Stimulated activated CD8-positive, alpha-beta memory T cell treated with anti-CD3 and anti-CD28 coated beads, Interleukin-15, amount 100 ng/mL, for 4 hours (primary cell): ENCODE measurements at places on chromosomes 16 and 17.

GRCh38 chr16:90018652-90019542 lies at the start of gene DBNDD1:
Gene DBNDD1 (minus strand): TSS chr16:90019456. CDS start chr16:90019341, 115 bp downstream.
- DNase-seq = no peak

DNA sequence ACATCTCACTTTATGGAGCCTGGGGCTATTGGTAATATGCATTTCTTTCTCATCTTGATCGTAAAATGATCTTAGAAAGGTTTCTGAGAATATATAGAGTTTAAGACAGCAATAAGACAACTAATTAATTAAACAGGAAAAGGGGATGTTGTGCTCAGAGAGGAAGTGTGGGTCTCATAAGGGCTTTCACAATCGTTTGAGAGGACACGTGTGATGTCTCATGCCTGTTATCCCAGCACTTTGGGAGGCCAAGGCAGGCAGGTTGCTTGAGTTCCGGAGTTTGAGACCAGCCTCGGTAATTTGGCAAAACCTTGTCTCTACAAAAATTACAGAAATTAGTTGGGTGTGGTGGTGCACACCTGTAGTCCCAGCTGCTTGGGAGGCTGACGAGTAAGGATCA lies 295.6 kb downstream of the WWOX start:
- no peak for DNase-seq

DNA sequence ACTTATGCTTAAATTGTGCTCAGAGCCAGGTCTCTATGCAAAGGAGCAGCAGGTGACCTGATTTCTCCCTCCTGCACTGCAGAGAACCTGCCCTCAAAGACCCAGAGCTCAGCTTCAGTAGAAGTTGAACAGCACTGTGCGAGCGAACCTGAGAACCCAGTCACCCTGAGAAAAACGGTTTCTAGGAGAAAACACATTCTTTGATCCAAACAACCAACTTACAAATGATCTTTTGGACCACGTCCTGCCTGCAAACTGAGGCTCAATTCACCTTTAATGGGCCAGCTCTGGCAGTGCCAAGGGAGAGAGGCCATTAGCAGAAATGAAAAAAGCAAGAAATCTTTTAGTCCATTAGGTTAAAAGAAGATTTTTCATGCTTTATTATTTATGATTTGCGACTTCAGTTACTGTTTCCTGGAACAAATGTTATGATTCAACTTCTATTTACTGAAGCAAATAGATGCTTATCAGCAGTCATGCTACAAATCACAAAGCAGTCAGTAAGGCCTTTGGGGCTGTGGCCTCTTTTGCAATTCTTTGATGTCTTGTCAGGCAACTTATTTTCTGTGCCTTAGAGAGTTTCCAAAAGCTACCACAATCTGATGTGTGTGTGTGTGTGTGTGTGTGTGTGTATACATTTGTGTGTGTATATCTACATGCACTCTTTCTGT lies 65.7 kb upstream of the LRRC37A3 start:
- DNase-seq = no peak

DNA sequence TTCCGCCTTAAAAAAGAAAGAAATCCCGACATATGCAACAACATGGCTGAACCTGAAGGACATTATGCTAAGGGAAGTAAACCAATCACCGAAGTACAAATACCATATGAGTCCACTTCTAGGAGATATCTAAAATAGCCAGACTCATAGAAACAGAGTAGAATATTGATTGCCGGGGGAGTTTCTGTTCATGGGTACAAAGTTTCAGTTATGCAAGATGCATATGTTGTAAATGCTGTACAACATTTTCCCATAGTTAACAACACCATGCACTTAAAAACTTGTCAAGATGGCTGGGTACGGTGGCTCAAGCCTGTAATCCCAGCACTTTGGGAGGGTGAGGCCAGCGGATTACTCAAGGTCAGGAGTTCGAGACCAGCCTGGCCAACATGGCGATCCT lies 251.5 kb upstream of the EEF2KMT start:
- DNase-seq = no peak

DNA sequence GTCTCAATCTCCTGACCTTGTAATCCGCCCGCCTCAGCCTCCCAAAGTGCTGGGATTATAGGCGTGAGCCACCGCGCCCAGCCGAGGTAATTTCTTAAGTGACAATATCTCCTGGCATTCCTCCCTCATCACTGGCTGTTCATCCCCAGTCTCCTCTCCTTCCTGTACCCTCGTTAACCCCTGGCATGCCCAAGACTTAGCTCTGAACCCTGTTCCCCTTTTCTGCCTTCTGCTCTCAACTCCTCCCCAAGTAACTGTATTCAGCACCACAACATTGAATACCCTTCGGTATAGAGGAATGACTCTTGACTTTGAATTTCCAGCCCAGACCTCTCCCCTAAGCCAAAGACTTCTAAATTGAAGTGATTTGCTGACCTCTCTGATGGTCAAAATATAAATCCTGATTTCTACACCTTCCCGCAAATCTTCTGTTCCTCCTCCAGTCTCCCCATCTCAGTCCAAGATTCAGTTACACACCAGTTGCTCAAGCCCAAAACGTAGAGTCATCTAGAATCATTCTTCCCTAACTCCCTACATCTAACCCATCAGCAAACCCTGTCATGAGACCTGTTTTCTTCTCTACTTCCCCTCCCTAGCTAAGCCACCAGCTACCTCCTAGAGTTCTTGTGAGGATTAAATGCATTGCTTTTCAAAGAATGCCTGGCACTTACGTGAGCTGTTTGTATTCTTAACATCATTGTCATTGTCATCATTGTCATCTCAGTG lies 14.8 kb downstream of the PMP22 start:
- no peak for DNase-seq

GRCh38 chr17:80759377-80759673 lies 214.7 kb downstream of the RPTOR start:
- DNase-seq = no peak

GRCh38 chr17:57911834-57912673 lies 43.2 kb downstream of the CUEDC1 start:
- DNase-seq = no peak

GRCh38 chr17:83136156-83136555 lies 56.7 kb downstream of the METRNL start:
- no peak for DNase-seq

- no peak for DNase-seq
Observed at GRCh38 chr16:87060034-87060986, 256.9 kb downstream of the C16orf95 start.

DNA sequence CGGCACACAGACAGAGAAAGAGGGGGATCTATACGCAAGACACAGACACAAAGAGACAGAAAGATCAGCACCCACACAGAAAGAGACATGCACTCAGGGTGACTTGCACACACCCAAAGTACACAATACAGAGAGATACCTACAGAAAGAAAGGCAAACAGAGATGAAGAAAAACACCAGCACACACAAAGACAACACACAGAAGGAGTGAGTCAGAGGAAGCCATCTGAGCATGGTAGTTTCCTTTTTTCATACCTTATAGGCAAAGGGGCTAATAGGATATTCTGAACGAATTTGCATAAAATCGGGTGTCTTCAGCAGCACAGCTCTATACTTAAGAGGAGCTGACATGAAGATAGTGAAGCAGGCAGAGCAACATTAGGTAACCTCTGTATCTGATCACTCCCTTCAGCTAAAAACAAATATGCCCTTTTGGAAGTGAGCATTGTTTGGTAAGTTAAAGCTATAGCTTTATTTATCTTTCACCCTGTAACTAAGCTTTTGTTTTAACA lies 198.6 kb downstream of the AATF start:
- DNase-seq = no peak

- DNase-seq = no peak
Observed at GRCh38 chr17:76414334-76415295, 30.2 kb downstream of the SPHK1 start.

GRCh38 chr17:74528491-74529199 lies 2.6 kb downstream of the CD300LB start:
- DNase-seq = no peak

GRCh38 chr17:61427567-61427966 lies 24.7 kb upstream of the TBX4 start:
- no peak for DNase-seq

GRCh38 chr16:2586901-2587480 lies 49.2 kb downstream of the PDPK1 start:
- DNase-seq = no peak

- no peak for DNase-seq
Observed at GRCh38 chr17:33968350-33969044, 286.6 kb upstream of the CCL2 start.

DNA sequence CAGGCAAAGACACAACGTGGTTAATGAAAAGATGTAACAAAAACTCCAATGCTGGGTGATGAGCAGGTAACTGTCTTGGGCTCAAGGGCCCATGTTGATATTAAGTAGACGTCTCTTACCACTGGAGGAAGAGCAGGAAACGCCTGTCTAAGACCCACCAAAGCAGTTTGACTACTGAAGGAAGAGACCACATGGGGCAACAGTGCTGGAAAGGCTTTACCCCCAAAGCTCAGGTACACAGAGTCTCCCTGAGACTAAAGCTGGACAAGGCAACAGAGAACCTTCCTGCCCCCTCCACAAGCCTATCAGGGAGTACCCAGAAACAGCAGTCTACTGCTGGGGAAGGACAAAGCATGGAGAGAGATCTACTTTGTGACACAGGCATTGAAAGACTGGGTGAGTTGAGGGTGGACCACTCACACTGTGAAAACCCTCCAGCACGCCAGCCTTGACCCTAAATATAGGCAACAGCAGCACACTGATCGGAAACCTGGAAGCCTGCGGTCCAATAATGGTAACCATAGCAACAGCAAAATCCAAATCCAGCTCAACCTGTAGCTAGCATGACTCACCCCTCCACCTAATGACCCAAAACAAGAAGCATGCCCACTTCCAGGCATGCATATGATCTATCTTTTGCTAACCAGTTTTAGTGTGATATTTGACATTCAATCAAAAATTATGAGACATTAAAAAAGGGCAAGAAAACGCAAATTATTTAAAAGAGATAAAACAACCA lies 270.5 kb upstream of the SDK2 start:
- no peak for DNase-seq

DNA sequence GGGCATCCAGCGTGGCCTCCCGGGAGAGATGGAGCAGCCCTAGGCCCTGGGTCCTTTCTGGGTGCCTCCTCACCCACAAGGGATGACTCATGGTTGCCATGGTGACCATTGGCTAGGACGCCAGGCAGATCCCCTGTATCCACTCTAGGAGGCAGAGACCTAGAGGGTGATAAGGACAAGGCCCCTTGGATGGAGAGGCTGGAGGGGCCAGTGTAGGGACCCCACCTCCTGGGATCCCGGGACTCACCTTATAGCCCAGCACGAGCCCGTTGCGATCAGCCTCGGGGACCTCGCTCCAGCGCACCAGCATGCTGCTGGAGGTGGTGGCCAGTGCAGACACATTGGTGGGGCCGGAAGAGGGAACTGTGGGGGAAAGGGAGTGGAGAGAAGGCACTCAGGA lies 82.2 kb upstream of the CDC42EP4 start:
- no peak for DNase-seq

DNA sequence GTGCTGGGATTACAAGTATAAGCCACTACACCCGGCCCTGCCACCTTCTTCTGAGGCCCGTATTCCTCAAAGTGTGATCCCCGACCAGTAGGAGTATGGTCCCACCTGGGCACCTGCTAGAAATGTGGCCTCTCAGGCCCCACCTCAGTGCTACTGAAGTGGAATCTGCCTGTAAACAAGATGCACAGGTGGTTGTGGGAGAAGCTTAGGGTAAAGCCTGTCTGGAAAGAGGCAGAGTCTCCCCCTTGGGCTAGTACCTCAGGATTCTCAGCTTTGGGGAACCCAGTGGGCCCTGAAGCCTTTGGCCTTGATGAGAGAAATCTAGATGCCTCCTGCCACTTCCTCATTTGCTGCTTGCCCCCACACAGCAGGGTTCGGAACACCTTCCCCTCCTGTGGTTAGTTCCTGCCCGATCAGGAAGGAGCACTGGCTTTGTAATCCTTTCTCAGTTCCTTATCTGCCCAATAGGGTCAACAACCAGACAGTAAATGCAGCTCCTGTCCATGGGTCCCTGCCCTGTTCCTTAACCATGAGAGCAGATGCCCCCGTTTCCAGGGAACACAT lies 25.2 kb downstream of the TK2 start:
- DNase-seq = no peak

- DNase-seq = no peak
Observed at GRCh38 chr16:85424260-85425073, 188.7 kb upstream of the GSE1 start.

DNA sequence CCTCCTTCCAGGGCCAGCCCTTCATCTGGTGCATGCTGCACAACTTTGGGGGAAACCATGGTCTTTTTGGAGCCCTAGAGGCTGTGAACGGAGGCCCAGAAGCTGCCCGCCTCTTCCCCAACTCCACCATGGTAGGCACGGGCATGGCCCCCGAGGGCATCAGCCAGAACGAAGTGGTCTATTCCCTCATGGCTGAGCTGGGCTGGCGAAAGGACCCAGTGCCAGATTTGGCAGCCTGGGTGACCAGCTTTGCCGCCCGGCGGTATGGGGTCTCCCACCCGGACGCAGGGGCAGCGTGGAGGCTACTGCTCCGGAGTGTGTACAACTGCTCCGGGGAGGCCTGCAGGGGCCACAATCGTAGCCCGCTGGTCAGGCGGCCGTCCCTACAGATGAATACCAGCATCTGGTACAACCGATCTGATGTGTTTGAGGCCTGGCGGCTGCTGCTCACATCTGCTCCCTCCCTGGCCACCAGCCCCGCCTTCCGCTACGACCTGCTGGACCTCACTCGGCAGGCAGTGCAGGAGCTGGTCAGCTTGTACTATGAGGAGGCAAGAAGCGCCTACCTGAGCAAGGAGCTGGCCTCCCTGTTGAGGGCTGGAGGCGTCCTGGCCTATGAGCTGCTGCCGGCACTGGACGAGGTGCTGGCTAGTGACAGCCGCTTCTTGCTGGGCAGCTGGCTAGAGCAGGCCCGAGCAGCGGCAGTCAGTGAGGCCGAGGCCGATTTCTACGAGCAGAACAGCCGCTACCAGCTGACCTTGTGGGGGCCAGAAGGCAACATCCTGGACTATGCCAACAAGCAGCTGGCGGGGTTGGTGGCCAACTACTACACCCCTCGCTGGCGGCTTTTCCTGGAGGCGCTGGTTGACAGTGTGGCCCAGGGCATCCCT lies 7.4 kb downstream of the NAGLU start:
- no peak for DNase-seq

DNA sequence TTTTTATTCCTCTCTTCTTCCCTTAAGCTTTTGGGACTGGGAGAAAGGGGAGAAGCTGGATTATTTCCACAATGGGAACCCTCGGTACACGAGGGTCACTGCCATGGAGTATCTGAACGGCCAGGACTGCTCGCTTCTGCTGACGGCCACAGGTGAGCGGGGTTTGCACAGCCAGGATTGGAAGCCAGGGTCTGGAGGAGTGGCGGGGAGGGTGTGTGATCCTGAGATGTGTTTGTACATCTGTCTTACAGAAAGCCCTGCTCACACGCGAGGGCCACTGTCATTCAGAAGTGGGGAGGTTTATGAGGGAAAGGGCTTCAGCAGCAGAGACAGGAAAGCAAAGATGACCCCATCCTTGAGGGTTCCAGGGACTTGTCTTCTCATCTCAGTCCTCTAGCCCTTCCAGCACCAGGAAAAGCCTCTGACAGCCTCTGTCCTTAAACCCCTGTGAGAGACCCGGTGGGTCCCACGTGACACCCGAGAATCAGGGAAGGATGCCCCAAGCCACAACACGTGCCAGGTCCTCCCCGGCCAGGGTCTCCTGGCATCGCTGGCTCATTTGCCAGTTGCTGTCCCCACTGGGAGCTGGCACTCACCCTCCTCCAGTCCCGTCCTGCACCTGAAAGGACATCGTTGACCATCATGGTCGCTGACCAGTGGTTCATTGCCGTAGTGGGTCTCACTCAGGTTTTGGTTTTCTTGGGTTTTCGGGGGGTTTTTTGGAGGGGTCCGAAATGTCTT lies 44.3 kb upstream of the CHMP6 start:
- DNase-seq = no peak
